ENCODE measurements at places on chromosomes 7 and 10.
A peak's percentile ranks its signal among the peaks of the same experiment; 100 is the strongest.

- no peak for DNase-seq
These were observed 691.9 kb downstream of the INHBA start for GRCh38 chr7:41010967-41011366.

GRCh38 chr7:29798422-29798821, 7.9 kb upstream of the WIPF3 start:
- no peak for DNase-seq

GRCh38 chr10:43594944-43595589, 11.2 kb upstream of the ZNF485 start:
- peak; percentile 69 for DNase-seq

DNA sequence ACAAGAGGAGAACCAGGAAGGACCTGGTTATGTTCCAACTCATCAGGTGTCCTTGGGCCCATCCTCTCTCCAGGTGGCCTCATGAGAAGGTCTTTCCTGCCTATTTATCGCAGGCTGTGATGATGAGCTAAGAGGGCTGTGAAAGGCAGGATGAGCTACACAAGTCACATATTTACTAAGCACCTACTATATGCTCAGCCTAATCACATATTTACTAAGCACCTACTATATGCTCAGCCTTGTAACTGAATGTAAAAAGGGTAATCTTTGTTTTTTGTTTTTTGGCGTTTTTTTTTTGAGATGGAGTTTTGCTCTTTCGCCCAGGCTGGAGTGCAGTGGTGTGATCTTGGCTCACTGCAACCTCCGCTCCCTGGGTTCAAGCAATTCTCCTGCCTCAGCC, 44.2 kb upstream of the NPFFR1 start:
- DNase-seq, result no peak

GRCh38 chr7:128165927-128166420, 75.1 kb upstream of the LEP start:
- no peak for DNase-seq

- DNase-seq, result peak; percentile 44
These were observed 1.3 kb upstream of the NMT2 start for GRCh38 chr10:15169555-15170401.

- no peak for DNase-seq
These were observed 44.3 kb downstream of the HOXA1 start for GRCh38 chr7:27051451-27051850.

DNA sequence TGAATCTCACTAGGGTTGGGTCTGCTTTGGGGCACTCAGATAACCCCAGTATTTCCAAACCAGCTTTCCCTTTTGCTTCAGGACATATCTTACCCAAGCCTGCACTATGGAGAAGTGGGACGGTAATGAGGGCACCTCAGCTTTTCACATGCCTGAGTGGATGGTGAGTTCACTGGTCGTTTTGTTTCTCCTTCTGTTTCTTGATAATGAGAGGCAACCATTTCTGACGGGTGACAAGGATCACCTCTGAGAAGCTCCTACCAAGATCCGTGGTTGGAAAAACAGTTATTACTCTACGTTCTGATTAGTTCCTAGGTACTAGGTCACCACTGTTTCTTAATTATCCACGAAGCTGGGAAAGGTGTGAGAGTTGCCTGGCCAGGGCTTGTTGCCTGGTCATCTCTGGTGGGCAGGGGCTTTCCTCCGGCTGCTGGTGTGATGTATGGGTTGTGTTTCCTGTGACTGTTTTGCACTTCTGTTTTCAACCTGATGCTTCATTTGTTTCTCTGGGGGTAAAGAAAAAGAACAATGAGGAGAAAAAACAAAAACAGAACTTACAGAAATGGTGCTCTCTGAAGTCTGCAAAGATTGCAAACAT, 65.7 kb upstream of the STRIP2 start:
- peak; percentile 54 for DNase-seq

DNA sequence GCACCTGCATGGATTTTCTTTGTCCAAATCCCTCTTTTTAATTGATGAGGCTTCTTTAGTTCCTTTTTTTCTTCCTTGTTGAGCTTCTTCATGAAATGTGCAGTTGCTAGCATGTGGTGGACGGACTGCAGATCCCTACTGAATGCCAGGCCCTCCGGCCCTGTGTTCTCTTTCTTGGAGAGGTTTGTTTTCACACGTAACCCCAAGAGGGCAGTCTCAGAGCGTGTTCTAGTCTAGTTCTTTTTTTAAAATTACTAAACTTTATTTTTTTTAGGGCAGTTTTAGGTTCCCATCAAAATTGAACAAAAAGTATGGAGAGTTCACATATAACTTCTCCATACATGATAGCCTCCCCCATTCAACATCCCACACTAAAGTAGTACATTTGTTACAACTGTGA, 190.0 kb downstream of the CFTR start:
- no peak for DNase-seq

- no peak for DNase-seq
These were observed 262.8 kb upstream of the TCERG1L start for GRCh38 chr10:131574363-131574706.

DNA sequence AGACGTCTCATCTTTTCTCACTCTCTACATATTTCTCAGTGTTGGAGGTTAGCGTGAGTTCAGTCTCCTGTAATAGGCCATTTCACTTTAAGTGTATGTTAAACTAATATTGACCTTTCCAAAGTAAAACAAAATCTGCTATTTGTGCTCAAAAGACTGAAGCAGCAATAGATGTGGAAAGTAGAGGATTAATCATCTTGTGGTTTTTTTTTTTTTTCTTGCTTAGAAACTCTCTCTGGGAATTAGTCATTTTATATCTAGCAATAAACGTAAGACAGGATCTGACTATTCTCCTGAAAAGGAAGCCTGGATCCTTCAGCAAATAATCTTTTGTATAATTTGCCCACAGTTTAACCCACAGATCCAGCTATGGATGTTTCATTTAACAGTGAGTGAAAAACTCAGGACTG, 81.7 kb downstream of the NRP1 start:
- no peak for DNase-seq

DNA sequence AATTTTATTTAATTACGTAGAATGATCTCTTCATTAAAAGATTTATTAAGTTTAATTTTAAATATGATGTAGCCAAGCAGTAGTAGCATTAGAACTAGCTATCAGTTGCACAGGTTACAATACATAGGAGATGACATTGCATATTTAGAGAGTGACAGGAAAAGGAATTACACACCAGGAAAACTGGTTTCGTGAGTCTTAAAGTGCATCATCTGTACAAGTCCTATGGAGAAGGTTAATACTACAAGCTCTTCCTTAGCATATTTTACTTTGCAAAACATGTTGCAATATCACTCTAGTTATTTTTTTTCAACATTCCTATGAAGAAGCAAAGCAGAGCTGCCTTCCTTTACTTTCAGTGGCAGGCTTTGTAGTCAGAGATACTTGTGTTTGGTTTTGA, 20.2 kb upstream of the SEM1 start:
- no peak for DNase-seq

GRCh38 chr7:4882169-4883032, 1.1 kb downstream of the RADIL start:
- DNase-seq, result no peak

- DNase-seq, result no peak
These were observed 18.8 kb upstream of the CLDN12 start for GRCh38 chr7:90384433-90384832.

DNA sequence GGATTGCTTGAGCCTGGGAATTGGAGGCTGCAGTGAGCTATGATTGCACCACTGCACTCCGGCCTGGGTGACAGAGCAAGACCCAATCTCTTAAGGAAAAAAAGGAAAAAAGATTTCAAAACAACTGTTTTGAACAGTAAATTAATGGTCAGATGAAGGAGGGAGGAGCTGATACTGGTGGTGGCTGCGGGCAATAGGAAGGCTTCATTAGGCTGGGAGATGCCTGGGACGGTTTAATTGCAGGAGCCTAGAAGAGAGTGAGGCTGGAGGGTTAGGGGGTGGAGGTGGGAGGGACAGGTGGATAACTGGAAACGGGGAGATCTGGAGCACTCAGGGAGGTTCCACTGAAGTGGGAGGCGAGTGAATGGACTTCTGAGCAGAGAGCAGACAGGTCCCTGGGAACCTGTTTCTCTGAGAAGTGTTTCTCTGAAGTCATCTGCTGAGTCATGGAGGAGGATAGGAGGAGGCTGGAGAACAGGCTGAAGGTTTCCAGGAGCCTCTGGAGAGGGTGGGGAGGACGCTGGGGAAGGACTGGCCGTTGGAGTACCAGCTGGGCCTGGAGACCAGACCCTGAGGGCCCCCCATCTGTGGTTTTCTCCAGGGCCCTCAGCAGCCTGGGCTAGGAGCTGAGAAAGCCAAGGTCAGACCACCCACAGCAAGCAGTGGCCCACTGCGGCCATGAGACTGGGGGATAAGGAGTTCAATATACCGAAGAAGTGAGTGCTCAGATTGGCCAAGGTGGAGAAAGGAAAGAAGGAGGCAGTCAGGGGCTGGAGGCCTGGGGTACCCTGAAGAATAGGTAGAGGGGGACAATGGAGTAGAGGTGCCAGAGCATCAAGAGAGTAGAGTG, 14.4 kb upstream of the YWHAG start:
- no peak for DNase-seq

GRCh38 chr10:13658871-13659685, 72.3 kb downstream of the PRPF18 start:
- no peak for DNase-seq

GRCh38 chr10:103626178-103626577, 132.7 kb downstream of the NEURL1 start:
- no peak for DNase-seq

- DNase-seq, result no peak
These were observed 693.3 kb downstream of the GRID1 start for GRCh38 chr10:85673270-85673669.

- no peak for DNase-seq
These were observed 138.1 kb downstream of the VTI1A start for GRCh38 chr10:112585126-112585525.

DNA sequence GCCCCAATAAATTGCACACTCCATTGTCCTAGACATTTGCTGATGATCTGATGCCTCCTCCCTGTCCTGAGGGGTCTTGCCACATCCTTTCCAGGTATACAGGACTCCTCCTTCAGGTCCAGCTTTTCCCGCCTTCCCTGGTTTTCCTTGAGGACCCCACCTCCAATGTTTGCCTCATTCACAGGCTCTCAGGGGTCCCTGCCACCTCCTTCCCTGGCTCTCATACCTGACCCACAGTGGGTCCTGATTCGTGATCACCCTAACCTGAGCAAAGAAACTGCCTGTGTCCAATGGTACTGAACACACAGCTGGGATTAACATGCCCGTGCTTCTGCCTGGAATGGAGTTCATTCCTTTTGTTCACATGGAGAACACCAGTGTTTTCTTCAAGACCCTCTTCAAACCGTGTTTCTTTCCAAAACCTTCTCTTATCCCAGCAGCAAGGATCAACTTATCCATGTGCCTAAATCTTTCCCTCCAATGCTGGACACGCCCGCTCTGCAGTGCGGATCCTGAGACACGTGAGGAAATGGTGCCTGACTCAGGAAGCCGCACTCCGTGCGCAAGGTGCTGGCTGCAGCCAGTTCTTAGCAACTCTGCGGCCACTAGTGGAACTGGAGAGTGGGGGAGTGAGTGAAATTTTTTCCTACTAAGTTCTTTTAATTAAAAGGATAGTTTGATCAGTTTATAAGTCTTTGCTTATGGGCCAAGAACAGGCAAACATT, 354.6 kb upstream of the SHH start:
- DNase-seq, result no peak

DNA sequence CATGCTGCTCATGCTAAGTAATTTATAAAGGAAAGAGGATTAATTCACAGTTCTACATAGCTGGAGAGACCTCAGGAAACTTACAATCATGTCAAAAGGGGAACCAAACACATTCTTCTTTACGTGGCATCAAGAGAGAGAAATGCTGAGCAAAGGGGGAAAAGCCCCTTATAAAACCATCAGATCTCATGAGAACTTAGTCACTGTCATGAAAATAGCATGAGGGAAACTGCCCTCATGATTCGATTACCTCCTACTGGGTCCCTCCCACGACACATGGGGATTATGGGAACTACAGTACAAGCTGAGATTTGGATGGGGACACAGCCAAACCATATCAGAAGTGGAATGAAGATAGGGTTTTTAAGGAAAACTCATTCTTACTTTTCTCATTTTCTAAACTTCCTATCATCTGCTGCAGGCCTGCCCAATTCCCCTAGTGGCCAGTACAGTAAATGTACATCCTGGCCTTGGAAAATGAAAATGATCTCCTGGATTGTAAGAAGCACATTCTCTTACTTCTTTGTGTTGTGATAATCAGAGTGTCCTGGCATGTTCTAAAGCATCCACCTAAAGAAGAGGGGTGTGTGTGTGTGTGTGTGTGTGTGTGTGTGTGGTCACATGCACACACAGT, 421.5 kb downstream of the LRMDA start:
- DNase-seq, result no peak

DNA sequence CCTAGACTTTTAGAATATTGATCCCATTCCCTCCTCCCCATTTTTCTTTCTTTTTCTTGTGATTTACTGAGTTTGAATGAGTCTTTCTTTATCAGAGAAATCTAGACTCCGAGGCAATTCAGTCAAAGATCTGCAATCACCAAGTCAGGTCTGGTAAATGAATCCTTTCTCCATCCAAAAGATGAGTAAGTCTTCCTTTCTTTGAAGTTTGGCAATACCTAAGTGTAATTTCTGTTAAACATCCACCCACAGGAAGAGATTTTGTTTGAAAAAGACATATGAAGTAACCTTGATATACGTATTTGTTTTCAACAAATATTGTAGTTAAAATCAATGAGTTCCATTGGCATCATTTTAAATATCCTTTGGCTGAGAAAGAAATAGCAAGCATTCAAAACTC, 58.3 kb downstream of the SLC39A12 start:
- DNase-seq, result no peak

- DNase-seq, result no peak
These were observed 76.3 kb upstream of the PRKAR2B start for GRCh38 chr7:106968160-106968559.

Data from stimulated activated naive CD8-positive, alpha-beta T cell treated with anti-CD3 and anti-CD28 coated beads, Interleukin-15, amount 100 ng/mL, for 72 hours (primary cell).